ENCODE measurements at places on chromosomes 5 and 9.

- DNase-seq = peak; percentile 6
Measured at GRCh38 chr9:69168709-69169217, 5.3 kb upstream of the TJP2 start.

DNA sequence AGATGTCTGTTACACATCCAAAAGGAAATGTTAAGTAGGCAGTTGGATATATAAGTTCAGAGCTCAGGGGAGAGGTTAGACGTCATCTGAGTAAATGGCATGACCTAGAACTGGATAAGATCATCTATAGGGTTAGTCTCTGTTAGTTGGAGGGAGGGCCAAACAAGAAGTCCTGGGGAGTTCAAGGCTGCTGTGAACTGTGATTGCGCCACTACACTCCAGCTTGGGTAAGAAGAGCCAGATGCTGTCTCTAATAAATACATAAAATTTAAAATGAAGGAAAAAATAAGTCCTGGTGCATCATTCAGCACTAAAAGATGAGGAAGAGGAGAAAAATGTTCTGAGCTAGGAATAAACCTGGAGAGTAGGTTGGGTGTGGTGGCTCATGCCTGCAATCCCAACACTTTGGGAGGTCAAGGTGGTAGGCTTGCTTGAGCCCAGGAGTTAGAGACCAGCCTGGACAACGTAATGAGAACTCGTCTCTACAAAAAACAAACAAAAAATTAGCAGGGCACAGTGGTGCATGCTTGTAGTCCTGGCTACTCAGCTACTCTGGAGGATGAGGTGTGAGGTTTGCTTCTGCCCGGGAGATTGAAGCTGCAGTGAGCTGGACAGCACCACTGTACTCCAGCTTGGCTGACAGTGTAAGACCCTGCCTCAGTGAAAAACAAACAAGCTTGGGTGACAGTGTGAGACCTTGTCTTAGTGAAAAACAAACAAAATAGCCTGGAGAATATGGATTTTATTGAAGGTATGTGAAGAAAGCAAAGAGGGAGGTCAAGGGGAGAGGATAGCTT is 123.6 kb downstream of the ACTBL2 start:
- DNase-seq = no peak

GRCh38 chr5:103474677-103475076 is 87.9 kb downstream of the NUDT12 start:
- DNase-seq = no peak

- no peak for DNase-seq
Measured at GRCh38 chr5:44538797-44539601, 149.8 kb upstream of the FGF10 start.

DNA sequence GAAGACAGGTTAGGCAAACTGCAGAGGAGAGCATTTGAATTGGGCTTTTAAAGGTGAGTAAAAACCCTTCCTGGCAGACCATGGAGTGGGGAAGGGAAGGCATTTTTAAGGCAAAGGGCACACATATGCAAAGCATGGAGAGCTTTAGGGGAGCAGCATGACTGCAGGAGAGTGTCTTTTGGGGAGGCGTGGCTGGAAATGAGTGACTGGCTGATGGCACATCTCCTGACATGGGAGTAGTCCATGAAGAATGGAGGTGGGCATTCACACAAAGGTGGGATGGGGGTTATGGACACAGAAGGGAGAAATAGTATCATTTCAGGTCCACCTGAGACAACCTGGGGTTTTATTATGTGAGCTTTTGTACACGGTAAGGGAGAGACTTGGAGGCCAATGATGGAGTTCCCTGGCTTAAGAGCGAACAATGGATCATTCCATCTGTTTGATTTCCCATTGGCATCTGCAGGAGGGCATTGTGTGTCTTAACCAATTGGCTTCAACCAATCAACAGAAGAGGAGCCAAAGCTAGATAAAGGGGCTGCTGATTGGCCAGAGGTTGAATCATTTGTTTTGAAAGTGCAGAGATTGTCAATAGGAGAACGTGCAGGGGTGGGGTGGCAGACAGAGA is 2.1 kb downstream of the NSG2 start:
- DNase-seq = no peak

GRCh38 chr5:79436224-79436623 is 77.7 kb downstream of the HOMER1 start:
- no peak for DNase-seq

DNA sequence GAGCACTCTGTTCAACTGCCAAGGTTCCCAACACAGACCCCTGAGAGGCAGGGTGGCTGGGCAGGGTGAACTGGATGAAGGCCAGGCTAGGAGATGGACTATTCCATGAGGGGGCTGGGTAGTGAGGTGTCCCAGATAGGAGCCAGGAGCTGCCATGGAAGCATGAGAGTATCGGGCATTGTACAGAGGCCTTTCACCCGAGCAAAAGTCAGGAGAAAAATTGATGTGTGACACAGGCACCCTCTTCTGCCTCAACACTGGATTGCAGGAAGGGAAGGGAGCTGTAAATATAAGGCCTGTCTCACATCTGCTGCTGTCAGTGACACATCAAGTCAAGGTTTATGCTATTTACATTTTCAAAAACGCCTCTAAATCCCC is 74.6 kb downstream of the UBAP1 start:
- DNase-seq = no peak

DNA sequence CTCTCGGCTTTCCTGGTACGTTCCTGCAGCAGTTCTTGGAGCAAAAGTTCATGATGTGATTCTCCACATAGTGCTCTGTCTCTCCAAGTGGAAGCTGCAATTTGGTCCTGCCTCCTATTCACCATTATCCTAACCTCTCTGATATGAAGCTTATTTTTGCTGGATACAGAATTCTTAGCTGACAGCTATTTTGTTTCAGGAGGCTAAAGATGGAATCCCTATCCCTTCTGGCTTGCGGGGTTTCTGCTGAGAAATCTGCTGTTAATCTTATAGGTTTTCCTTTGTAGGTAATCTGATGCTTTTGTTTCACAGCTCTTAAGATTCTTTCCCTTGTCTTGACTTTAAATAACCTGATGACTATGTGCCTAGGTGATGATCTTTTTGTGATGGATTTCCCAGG is 181.6 kb upstream of the VLDLR start:
- DNase-seq = no peak

GRCh38 chr5:179229331-179229831 is 115.9 kb downstream of the ADAMTS2 start:
- DNase-seq = no peak

- DNase-seq = no peak
Measured at GRCh38 chr9:23686257-23686656, 139.8 kb downstream of the ELAVL2 start.

- DNase-seq = no peak
Measured at GRCh38 chr5:608429-609370, 3.4 kb upstream of the CEP72 start.

DNA sequence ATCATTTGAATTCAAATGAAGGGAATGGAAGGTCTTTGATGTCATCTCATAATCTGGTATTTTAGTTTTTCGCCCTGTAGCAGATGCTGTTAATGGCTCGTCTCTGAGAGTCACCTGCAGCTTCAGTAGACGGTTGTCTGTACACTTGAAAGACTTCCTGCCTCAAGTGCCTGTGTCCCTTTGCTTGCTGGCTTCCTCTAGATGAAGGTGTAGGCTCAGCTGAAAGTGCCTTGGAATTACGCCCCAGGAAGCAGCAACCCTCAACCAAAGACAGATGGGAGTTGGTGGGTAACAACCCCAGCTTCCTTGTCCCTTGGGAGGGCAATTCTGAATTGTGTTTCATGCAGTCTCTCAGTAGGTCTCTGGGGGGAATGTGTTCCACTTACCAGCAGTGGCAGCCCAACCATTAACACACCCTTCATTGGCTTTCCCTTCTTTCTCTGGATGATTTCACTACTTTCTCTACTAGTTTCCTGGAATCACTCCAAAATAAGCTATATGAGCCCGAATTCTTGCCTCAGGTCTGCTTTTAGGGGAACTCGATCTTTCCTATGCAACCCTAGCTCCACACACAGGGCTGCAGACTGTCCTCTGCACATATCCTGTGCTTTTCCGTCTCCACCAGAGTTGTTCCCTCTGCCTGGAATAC is 395.6 kb downstream of the DMAC1 start:
- DNase-seq = no peak

- DNase-seq = no peak
Measured at GRCh38 chr5:11719888-11720481, 184.3 kb downstream of the CTNND2 start.

GRCh38 chr9:79542735-79543620 is 28.8 kb upstream of the TLE4 start:
- no peak for DNase-seq

GRCh38 chr9:134590240-134591081 is 51.1 kb upstream of the COL5A1 start:
- DNase-seq = no peak

- peak; percentile 64 for DNase-seq
Measured at GRCh38 chr5:40834391-40834848, 602 bp downstream of the RPL37 start.

DNA sequence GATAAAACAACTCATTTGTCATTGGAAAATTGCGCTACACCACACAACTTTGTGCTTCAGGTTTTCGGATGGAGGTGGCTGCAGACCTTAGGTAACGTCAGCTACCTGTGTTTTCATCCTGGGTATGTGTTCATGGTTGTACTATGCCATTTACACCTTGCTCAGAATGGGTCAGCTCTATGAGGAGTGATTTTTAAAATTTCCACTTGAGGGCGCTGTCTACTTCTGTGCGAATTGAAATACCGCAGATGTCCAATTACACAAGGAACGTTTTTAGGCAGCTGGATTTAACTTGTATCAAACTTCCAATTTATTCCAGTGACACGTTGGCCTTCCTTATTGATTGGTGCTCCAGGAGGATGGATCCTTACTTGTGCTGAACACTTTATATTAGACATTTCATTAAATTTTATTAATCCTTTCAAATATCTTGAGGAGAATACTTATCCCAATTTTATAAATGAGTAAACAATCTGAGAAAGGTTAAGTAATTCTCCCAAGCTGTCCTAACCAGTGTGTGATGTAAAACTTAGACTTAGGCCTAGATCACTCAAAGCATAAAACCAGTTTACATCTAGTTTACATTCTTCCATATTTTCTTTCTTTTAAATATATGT is 23.4 kb downstream of the DMRTA1 start:
- DNase-seq = no peak

GRCh38 chr9:137878146-137878941 is 762 bp downstream of the CACNA1B start:
- no peak for DNase-seq

DNA sequence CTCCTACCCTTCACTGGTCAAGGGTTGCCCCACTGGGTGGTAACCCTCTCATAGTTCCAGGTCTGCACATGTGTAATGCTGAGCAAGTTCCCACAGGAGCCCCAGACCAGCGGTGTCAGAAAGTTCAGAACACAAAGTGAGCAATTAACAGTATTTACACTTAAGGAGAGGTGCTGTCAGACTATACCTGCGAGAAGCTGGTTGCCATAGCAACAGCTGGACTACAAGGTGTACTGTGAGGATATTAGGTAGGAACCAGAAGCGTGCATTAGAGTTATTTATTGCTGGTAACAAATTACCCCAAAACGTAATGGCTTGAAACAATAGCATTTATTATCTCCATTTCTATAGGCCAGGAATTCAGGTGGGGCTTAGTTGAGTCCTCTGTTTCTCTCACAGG is 317.0 kb upstream of the RPS23 start:
- no peak for DNase-seq

DNA sequence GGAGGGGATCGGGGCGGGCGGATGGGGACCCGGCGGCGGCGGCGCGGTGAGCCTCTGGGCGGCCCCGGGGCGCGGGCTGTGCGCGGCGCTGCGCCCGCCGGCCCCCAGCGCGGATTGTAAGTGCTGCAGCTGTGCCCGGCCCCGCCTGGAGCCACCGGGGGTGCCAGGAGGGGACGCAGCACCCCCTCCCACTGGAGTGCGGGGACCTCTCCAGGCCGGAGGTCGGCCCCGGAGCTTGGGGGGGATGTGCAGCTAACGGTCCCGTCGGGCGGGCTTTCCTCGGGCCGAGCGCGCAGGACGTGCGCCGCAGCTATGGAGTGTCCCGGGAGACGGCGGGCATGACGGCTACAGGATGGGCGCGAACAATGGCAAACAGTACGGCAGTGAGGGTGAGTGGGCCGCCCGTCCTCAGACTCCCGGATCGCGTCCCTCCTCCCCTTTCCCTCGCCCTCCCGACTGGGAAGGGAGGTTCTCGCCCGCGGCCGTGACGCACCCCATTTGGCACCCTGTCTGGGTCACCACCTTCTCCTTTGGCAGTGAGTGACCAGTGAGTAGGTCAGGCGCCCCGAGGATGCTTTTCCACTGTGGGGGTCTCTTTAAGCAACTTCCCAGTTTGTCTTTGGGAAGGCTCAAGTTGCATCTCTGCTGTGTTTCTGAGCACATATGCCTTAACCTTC is 483 bp downstream of the FBXL7 start:
- no peak for DNase-seq

DNA sequence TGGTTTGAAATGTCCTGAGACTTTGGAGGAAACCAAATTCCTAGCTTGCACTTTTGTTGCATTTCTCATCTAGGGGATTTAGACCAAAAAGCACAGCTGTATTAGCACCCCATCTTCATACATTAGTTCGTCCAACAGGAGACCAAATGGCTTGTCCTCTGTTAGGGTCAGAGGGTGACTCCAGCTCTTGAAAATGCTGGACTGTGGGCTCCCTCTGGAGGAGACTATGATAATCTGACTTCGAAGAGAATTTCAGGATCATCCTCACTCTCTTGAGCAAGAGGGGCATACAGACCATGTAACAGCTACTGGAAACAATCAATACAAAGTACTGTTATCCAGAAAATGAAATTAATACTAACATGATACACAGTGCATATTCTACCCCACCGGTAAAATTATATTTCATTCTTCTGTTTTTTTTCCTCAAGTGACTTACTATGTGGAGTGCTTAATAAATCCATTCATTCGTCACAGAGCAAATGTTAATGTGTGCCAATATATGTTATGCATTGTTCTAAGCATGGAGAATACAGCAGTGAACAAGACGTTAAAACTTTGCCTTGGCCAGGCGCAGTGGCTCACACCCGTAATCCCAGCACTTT is 63.7 kb upstream of the PPP2CA start:
- peak; percentile 14 for DNase-seq

- no peak for DNase-seq
Measured at GRCh38 chr9:21692390-21692789, 110.0 kb upstream of the MTAP start.

DNA sequence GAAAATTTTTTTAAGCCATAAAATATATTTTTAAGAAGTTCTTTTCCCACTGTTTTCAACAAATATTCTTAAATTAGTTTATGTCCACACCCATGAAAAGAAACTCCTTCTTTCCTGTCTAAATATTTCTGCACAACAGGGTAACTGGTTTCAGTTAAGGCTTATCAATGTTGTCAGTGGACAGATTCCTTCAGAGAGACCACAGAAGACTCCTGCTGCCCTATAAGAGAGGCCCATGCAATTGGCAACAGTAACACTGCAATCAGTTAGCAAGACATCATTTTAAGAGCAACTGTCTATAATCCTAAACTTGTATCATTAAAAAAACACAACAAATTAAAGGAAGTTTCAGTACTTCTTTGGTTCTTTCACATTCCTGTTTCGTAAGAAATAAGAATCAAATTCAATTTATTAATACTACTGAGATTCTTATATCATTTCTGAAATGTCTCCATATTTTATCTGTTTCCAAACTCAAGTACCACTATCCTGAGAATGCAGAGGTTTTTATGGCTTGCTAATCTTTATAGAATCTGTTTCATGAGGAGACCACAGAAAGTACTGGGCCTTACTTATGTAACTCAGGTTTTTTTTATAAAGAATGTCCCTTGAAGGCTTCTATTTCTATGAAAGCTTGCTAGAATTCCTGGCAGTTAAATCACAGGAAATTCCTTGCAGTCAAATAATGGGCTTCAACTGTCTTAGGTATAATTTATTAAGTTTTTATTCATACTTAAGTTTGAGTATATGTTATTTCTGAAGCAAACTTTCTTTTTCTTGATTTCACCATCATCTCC is 240.2 kb downstream of the RFX3 start:
- no peak for DNase-seq

Data from T follicular helper cell (primary cell).